Astrocyte of the spinal cord (primary cell): ENCODE measurements at places on chromosomes 16 and 17.

DNA sequence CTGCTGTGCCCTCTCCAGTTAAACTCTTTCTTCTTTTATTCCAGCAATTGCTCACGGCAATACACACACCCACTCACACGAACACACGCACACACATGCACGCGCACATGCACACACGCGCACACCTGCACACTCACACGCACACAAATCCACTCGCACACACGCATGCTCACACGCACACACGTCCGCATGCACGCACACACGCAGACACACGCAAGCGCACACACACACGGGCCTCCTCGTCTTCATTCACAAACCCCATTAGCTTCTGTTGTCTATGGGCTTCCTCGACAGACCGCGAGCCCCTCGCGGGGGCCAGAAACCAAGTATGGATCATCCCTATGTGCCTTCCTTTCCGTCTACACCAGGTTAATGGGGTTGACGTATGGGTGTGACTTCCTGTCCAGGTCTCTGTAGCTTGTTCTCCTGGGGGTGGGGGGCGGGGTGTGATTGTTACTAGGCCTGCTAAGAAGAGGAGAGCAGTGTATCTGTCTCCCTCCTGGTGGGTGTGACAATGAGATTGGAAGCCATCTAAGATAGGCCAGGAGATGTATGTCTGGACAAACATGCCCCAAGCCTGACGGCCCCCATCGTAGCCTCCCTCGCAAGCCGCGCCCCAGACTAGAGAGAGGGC is 670 bp upstream of the CTF1 start:
- no peak for DNase-seq

- no peak for DNase-seq
Observed at GRCh38 chr17:32746280-32746679, 130.6 kb downstream of the MYO1D start.

DNA sequence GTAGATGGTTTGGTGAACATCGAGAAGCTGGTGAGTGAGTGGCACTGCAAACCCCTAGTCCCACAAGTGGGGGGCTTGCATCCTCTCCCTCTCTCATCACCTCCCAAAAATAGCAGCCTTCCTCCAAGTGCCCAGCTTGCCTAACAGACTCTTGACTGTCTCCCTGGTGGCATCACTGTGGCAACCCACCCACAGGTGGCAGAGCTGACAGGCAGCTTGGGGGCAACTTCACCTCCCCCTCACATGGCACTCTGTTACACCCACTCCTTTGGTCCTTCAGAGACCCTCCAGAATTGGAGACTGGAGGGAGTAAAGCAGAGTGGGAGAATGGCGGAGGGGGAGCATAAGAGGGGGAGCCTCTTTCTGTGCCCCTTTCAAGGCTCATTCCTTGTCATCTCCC is 15.7 kb downstream of the RAPGEFL1 start:
- DNase-seq: no peak

DNA sequence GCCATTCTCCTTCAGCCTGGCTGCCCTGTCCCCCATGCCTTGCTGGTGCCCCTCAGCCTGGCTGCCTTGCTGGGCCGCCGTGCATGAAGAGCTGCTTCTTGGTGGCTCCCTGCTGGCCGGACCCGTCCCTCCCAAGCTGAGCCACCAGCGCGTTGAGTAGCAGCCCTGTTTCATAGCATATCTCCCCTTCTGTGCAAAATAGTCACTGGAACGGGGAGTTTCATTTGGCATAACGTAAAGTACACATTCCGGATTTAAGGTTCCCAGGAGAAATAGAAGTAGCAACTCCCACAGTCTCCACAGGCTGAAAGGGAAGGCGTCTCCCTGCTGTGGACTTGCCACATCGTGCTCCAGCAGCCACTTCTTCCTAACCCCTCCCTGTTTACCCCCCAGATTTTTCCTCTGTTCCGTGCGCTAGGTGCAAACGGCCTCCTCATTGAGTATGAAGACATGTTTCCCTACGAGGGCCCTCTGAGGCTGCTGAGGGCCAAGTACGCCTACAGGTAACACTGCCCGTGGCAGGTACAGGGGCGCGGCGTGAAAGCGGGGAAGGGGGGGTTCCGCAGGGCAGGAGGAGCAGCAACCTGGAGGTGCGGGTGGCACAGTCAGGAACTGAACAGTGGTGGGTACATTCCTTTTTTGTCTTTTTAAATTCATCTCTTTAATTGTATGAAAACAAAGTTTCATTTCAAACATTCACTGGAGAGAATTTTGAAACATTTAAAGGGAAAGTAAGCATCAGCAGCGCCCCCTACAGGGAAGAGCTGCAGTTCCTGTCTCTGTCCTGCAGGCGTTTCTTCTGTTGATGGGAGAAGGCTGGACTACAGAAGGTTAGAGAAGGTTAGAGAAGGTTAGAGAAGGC is 5.8 kb upstream of the OGFOD3 start:
- peak; percentile 24 for DNase-seq

GRCh38 chr16:86239381-86239780 is 270.9 kb upstream of the FOXF1 start:
- DNase-seq: no peak

GRCh38 chr17:42682722-42683403 is 532 bp downstream of the CNTNAP1 start:
- peak; percentile 67 for DNase-seq

GRCh38 chr17:64192589-64192988 is 62.6 kb upstream of the ERN1 start:
- DNase-seq: no peak

GRCh38 chr17:75068750-75069149 is 19.0 kb upstream of the SLC16A5 start:
- no peak for DNase-seq
